Left colon (tissue), 2 donors: ENCODE measurements at places on chromosomes 16 and 17. TPM values are rescaled to one million over a fixed set of nuclear protein-coding genes. Genes with fewer than 3 reads are reported as not detected.

DNA sequence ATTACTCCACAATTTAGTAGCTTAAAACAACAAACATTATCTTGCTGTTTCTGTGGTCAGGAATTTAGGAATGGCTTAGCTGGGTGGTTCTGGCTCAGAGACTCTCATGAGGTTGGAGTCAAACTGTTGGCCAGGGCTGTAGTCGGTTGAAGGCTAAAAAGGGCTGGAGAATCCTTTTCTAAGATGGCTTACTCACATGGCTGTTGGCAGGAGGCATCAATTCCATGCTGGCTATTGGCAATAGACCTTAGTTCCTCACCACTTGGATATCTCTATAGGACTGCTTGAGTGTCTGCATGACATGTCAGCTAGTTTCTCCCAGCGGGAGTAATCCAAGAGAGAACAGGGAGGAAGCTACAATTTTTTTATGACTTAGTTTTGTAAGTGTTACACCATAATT, 6.6 kb upstream of the EFCAB13 start:
- no peak for DNase-seq

DNA sequence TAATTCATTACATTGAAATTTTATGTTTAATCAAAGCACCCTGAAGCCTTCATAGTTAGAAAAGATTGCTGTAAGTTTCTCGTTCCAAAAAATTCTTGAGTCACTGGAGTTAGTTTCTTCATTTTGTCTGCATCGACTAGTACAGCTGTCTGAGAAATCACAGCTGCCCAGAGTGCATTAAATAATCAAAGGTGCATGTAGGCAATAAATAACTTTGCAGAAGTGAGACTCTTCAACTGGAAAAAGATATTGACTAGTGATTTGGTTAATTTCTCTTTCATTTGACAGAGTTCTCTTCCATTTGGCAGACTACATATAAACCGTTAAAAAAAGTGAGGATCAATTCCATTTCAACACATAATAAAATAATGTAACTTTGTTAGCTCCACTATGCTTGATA, 234.0 kb downstream of the CNTNAP4 start:
- no peak for DNase-seq

DNA sequence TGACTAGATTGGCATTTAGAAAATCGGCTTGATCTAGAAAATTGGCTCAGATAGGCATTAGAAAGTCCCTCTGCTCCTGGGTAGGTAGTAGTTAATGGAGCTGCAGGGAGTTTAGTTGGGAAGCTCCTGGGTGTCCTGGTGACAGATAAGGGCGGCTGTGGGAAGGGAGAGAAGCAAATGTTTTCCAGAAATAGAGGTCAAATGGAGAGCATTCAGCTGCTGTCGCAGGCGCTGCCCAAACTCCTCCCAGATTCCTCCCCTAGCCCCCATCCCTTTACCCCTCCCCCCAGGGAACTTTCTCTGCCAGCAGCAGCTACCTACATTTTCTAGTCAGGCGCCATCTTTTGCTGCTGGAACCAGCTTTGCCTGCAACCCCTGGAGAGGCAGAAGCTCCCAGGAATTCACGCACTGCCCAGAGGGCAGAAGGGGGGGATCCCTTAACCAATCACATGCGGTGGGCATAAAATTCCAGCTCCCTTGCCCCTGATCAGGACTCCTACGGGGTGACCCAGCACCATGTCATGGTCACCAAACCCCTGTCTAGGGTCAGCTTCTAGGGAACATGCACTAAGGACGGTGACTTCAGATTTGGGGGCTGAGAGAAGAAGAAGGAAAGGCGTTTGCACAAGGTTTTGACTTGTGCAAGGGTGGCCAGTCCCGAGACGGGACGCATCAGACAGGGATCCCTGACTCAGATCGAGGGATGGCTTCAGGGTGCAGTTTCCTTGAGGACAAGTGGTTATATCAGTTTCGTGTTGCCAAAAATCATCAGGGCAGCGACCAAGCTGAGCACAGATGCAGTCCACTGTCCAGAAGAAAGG, 43.8 kb downstream of the SOCS1 start:
- no peak for DNase-seq

GRCh38 chr17:56322991-56323390, 169.7 kb downstream of the ANKFN1 start:
- DNase-seq = no peak

GRCh38 chr17:30093463-30094147, 23.0 kb upstream of the NSRP1 start:
- no peak for DNase-seq

DNA sequence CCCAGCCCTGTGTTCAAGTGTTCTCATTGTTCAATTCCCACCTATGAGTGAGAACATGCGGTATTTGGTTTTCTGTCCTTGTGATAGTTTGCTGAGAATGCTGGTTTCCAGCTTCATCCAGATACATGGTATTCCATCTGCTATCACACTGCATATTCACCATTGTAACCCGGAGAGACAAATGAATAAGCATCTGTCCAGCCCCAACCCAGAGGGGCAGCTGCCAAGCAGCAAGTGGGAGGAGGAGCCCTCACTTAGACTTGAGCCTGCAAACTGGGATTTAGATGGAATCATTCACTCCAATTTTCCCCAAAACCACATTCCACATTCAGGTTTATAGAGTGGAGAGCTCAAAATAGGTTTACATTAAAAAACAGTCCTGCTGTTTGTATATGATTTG, 41.6 kb downstream of the SHISA6 start:
- no peak for DNase-seq

DNA sequence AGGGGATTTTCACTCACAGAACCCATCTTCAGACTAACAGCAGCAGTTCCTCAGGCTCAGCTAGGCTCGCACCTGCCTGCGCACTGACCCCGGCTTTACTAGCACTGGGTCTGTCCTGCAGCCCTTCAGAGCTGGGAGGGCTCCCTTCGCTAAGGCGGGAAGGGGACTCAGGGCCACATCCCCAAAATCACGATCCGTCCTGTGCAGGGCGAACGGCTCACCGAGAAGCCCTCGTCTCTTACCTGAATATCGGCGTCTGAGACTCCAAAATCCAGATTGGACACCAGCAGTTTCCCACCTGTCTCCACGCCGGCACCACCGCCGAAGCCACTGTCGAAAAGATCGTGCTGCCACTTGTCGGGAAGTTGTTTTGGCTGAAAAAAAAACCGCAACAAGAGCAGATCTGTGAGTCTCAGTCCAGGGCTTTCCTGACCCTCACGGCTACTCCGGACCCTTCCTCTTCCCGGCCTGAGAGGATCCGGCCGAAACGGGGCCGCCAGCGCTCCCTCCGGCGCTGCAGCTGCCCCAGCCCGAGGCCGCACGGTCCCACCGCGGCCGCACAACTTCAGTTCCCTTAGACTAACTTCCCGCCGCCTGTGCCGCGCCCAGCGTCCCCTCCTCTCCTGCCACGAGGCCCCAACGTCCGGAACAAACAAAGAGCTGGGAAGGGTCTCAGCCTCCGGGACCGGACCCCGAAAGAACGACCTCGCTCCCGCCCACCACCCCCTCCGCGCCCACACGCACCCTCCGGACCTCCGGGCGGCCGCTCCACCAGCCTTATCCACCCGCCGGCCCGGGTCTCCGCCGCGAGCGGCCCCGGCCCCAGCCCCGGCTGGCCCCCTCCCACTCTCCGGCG, 711 bp downstream of the ALYREF start:
- no peak for DNase-seq

GRCh38 chr17:56796536-56796935, 37.2 kb downstream of the C17orf67 start:
- DNase-seq = no peak

- no peak for DNase-seq
Observed at GRCh38 chr17:46869296-46869695, 17.9 kb downstream of the WNT9B start.

DNA sequence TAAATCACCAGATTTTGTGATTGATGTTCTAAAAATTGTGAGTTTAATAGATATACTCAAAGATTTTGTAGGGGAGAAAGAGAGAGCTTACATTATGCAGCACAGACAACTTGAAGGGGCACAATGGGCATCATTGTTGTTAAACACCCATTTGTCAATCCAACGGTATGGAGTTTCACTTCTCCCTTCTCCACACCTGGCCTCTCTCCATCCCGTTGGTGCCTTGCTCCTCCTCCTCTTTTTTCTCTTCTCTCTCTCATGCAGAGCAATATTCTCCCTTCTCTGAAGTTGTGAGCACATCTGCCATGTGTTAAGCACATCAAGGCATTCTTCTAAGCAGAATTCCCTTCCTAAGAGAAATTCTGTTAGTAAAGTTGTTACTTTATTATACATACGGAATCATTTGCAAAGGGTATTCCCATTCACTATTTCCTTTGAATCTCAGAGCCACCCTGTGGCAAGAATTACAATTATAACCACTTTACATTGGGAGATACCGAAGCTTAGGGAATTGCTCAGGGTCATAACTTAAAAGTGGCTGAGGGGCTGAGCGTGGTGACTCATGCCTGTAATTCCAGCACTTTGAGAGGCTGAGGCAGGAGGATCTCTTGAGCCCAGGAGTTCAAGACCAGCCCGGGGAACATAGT, 40.5 kb upstream of the SKAP1 start:
- no peak for DNase-seq

DNA sequence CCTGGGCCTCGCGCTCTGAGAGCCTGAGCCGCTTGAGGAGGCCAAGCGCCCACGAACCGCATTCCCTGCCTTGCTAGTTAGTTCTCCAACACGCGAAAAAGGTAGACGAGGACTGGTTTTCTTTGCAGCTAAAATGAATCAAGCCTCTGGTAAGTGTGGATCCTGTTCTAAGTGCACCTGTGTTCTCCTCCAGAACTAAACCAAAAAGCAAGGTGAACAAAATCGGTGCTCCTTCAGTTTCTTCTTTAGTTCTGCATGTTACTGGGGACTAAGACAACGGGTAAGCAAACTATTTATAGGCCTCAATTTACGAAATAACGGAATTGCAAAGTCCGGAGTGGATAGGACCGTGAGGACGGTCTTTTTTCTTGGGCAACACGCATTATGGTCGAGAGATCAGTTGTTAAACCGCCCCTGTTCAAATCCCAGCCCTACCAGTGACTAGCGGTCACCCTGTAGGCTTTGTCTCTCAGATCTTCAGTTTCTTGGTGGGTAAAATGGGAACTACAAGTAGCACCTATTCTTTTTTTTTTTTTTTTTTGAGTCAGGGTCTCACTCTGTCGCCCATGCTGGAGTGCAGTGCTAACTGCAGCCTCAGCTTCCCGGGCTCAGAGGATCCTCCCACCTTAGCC, 993 bp upstream of the ANKRD11 start:
- DNase-seq = no peak

GRCh38 chr17:29049541-29050145, 6.7 kb downstream of the PIPOX start:
- no peak for DNase-seq

HOXB6 gene
- total RNA-seq = 39.3 TPM

CDRT15L2 gene
- not detected for total RNA-seq

CHST4 gene
- total RNA-seq = not detected

TMEM231 gene
- 4.1 TPM for total RNA-seq

ADCY9 gene
- 32.7 TPM for total RNA-seq

TRPV2 gene
- total RNA-seq = 4.4 TPM
